MG63 (cell line): ENCODE measurements at places on chromosomes 6 and 20. TPM values are rescaled to one million over a fixed set of nuclear protein-coding genes. Genes with fewer than 3 reads are reported as not detected.

- peak; percentile 3 for DNase-seq
These were observed 31.8 kb downstream of the SNX14 start for GRCh38 chr6:85561750-85562357.

DNA sequence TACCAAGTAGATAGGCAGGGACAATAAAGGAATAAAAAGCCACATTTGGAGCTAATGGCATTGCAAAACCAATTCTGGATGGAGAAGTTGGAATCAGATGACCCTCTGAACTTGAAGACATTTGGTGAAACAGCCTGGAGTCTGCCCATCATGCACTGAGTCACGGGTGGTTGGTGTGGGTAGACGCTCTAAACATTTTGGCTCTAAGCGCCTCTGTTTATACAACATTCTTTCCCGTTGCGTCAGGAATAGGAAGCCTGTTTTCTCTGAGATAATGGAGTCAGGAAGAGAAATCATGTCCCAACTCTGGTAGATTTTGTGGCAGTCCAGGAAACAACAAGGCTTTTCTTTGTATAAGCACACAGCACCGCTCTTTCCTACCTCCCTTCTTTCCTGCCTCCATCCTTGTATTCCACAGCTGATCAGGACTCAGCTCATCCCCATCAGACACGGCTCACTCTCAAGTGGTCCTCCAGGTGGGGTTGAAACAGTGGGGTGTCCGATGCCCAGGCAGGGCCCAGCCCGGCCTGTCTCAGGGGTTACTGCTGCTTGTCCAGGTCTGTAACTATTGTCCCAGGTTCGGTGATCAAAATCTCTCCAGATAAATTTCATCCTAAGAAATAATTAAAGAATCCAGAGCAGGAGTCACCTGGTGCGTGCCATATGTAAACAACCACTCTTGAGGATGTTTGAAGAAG lies 12.1 kb upstream of the RAMACL start:
- DNase-seq = peak; percentile 90

DNA sequence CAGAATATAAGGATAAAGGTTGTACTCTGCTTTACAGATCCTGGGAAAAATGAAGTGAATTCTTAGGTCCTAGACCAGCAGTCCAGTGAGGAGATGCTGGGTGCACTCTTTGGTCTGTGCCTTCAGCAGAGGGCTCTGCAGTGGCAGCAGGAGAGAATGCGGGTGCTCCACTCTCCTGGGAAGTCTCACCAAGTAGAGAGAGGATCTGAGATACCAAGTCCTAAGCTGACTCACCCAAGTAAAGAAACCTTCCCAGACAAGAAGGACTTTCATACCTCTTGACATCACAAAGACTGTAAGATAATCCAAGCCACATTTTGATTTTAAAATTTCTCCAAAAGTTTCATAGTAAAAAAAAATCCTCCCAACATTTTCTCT lies 116.9 kb upstream of the EMILIN3 start:
- DNase-seq = peak; percentile 16

DNA sequence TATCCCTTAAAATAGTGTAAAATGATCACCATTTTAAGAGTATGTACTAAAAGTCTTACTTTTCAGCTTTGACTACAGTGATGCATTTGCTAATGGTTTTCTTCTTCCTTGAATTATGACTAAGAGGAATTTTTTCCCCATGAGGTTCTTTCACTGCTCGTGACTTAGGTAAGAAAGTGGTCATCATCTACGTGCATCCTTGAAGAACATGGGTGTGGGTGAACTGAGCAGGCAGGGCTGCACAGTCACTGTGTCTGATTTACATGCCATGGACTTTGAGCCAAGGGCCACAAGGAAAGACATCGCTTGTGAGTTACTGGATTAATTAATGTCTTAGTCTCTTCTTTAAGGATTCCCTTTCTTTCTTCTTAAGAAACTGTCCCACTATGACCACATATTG lies 33.3 kb downstream of the NQO2 start:
- no peak for DNase-seq

GRCh38 chr6:38091613-38092012 lies 272.1 kb downstream of the ZFAND3 start:
- no peak for DNase-seq

- DNase-seq = no peak
These were observed 20.9 kb downstream of the IGF2R start for GRCh38 chr6:159989492-159990480.

GRCh38 chr20:63452821-63453523 lies 19.5 kb downstream of the KCNQ2 start:
- DNase-seq = no peak

- DNase-seq = peak; percentile 62
These were observed 4.9 kb upstream of the CDSN start for GRCh38 chr6:31125162-31125561.

GRCh38 chr6:41072836-41073202 lies at the start of gene NFYA:
TSS of gene NFYA (plus strand) at chr6:41072974. CDS start at chr6:41079090, 6,116 bp downstream.
- DNase-seq = no peak

PNPLA1 gene
- not detected in 2 replicates for total RNA-seq

PCK1 gene
- total RNA-seq = not detected in 2 replicates

UBE2J1 gene
- 42.3 and 69.9 TPM in 2 replicates for total RNA-seq

GPLD1 gene
- total RNA-seq = not detected in 2 replicates

FUT9 gene
- total RNA-seq = not detected in 2 replicates

LY6G6F gene
- not detected in 2 replicates for total RNA-seq

BPI gene
- not detected in 2 replicates for total RNA-seq

MCHR2 gene
- total RNA-seq = not detected in 2 replicates

NFS1 gene
- total RNA-seq = 94.3 and 130 TPM in 2 replicates
